Endodermal cell (in vitro differentiated cells): ENCODE measurements at places on chromosomes 2 and 18. TPM values are rescaled to one million over a fixed set of nuclear protein-coding genes. Genes with fewer than 3 reads are reported as not detected.

The SRD5A2 gene
- 0.07 TPM in 1 of 3 replicates, not detected in the others for total RNA-seq

The UCN gene
- 0.75 to 0.84 TPM in 2 of 3 replicates, not detected in the other for total RNA-seq

The EVX2 gene
- total RNA-seq = not detected in 3 replicates

The CXCR4 gene
- total RNA-seq = 454 and 496 TPM in 2 replicates

The DNAJC27 gene
- total RNA-seq = 6.2 to 14.6 TPM (median 6.5 TPM) in 3 replicates

The SERPINB10 gene
- not detected in 2 replicates for total RNA-seq

The FKBP1B gene
- total RNA-seq = 35.7 and 39.0 TPM in 2 replicates

The GCKR gene
- total RNA-seq = 0.99 to 1.7 TPM (median 1.6 TPM) in 3 replicates

The LYPD1 gene
- 1.9 to 5.9 TPM (median 2.4 TPM) in 3 replicates for total RNA-seq

The DNAH6 gene
- total RNA-seq = 1.1 and 1.6 TPM in 2 replicates

The FEV gene
- total RNA-seq = not detected in 2 replicates

The CIB4 gene
- not detected in 3 replicates for total RNA-seq

The DSC2 gene
- total RNA-seq = 68.6 and 72.4 TPM in 2 replicates

The CPO gene
- total RNA-seq = 1.0 and 1.5 TPM in 2 replicates

The CBLN2 gene
- not detected in 2 replicates for total RNA-seq

The C2orf92 gene
- total RNA-seq = 12.5 to 24.0 TPM (median 17.0 TPM) in 3 replicates

The STARD6 gene
- not detected in 2 replicates for total RNA-seq

The SCYGR4 gene
- total RNA-seq = not detected in 3 replicates

The CAVIN2 gene
- not detected in 3 replicates for total RNA-seq
